ENCODE measurements at places on chromosomes 4 and X.

- DNase-seq = no peak
Measured at GRCh38 chr4:116515959-116516358, 569.4 kb downstream of the TRAM1L1 start.

DNA sequence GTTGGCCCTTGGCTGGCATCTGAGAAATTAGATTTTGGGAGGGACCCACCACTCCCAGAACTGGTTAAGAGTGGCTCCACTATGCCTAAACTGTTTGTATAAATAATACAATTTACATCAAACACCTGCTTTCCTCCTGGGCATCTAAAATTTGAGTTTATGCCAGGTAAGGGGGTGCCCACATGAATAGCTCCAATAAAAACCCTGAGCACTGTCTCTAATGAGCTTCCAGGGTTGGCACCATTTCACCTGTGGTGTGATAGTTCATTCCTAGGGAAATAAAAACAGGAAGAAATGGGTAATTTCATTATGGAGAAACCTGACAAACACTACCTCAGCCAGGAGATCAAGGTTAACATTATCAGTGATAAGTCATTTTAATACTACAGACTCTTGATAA is 119.7 kb downstream of the FRYL start:
- DNase-seq = no peak

GRCh38 chr4:57113870-57114269 is 3.7 kb upstream of the IGFBP7 start:
- no peak for DNase-seq

DNA sequence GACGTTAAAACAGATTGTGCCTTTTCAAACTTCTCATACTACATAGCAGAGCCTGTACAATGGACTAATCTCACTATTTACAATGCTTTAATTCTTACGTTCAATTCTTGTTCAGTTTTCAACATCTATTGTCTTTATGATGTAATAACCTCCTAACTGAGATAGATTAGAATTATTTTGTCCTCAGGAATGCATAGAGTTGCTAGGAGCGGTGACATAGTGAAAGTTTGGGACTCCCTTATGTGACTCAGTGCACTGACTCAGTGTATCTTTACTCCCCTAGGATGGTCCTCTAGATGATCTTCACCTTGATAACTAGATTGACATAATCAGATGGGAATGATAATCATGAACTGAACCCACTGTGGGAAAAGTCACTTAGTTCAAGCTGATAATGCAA is 151.5 kb downstream of the VEGFC start:
- no peak for DNase-seq

DNA sequence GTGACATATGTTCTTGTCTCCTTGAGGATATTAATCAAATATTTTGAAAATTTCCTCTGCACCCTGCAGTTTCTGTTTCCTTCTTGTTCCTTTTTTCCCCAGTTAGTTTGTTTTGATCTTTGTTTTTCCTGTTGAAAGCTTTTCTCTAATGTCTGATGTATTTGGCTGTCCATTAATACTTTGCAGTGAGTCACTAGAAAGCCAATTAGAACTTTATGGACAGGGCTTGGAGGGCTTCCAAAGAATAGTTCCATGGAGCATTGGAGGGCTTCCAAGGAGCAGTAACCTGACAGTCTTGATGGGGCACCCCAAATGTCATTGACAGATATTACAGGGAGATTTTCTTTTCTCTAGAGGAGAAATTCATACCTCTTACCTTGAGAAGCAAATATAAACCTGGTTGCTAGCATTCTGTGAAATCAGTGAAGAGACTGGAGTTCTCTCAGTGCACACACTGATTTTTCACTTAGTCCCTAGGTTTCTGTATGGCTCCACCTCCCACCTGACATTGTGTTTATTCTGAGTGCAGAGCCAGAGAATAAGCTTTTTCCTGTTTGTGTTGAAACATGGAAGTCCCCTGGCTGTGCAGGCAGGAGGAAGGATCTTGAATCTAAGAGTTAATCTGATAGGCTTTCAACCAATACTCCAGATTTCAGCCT is 26.5 kb downstream of the SPARCL1 start:
- no peak for DNase-seq

GRCh38 chrX:110915570-110915969 is 120.0 kb upstream of the CHRDL1 start:
- DNase-seq = no peak

- peak; percentile 20 for DNase-seq
Measured at GRCh38 chrX:47815901-47816845, 20.5 kb upstream of the ZNF81 start.

DNA sequence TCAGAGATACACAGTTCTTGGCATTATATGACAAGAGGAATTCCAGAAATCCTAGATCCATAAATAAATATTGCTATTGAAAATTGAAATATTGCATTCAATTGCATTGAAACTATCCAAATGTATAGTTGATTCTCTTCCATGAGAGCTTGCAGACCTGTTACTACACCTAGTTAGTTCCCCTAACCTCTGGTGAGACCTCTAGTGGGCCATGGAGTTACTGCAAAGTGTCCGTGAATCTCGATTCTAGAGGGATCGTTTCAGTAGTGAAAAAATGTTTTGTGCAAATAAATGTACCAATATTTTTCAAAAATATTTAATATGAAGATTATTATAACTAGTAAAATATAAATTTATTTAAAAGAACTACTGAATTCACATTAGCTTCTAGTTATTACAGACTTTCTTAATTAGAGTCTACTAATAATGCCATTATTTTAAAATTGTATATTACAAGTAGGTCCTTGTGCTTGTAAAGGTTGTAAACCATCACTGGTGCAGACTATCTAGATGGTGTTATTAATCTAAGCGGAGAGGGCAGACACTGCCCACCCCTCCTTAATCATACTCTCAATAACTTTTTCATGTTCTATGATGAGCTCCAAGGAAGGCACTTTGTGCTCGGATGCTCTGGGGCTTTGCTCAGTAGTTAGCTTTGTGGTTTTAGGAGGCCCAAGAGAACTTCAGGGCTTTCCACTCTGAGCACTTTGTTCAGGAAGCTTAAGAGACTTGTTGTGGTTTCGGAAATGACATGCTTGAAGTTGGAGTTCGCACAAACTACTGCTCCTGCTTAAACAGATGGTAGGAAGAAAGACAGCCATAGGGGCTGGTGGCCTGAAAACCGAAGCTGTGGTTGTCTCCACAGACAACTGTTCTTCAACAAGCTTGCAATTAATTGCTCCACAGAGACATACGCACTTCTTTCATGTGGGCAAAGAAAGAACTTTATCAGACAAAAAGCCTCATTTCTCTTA is 42.8 kb downstream of the IL21 start:
- DNase-seq = peak; percentile 53

DNA sequence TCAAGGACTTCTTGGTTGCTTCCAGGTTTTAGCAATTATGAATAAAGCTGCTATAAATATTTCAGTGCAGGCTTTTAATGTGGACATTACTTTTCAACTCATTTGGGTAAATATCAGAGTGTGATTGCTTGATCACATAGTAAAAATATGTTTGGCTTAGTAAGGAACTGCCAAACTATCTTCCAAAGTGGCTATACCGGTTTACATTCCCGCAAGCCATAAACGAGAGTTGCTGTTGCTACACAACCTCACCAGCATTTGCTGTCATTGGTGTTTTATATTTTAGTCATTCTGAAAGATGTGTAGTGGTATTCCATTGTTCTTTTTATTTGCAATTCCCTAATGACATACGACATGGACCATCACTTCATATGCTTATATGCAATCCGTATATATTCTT is 30.9 kb upstream of the SPOCK3 start:
- DNase-seq = no peak

- no peak for DNase-seq
Measured at GRCh38 chrX:127578395-127578794, 473.8 kb downstream of the ACTRT1 start.

DNA sequence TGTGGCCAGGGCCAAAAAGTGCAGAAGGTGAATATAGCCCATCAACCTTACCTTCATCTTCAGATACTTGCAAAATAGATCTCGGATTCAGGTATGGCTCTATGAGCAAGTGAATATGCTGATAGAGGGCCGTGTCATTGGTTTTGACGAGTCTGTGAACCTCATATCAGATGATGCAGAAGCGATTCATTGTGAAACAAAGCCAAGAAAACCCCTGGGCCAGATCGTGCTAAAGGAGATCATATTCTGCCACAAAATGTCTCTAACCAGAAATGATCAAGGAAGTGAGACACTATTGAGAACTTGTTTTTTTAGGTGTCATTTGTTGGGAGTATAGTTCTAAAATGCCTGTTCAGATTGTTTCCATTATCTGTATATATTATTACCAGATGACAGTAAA is 48.3 kb downstream of the PDK3 start:
- DNase-seq = no peak

GRCh38 chrX:40007756-40008705 is 89.7 kb downstream of the BCOR start:
- no peak for DNase-seq

- DNase-seq = no peak
Measured at GRCh38 chrX:6732101-6732500, 197.2 kb upstream of the VCX3A start.

DNA sequence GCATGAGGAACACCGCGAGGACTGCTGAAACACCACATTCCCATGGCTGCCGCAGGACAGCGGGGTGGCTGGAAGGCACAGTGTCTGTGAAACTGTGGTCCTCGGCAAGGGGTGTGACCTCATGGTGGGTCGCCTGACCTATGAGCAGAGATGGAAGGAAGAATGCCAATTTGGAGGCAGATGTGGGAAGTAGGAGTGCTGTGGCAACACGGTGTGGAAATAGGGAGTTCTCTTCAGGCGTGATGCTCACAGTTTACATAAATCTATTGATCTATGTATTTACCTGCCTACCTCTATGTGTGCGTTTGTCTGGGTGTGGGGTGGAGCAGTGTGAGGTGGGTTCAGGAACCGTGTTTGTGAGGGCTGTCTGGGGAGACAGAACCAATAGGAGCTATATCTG is 62.3 kb upstream of the LSM6 start:
- DNase-seq = no peak

- DNase-seq = peak; percentile 30
Measured at GRCh38 chr4:40121515-40121914, 64.9 kb downstream of the N4BP2 start.

- no peak for DNase-seq
Measured at GRCh38 chr4:38381788-38382187, 282.2 kb upstream of the KLF3 start.

- no peak for DNase-seq
Measured at GRCh38 chr4:76470064-76470463, 35.0 kb downstream of the SHROOM3 start.

- no peak for DNase-seq
Measured at GRCh38 chr4:87382116-87382515, 8.9 kb downstream of the HSD17B11 start.

GRCh38 chrX:31353095-31353494 is 281.3 kb upstream of the FTHL17 start:
- DNase-seq = no peak

GRCh38 chr4:8671712-8672290 is 79.2 kb downstream of the CPZ start:
- DNase-seq = no peak

GRCh38 chr4:163744861-163745260 is 250.4 kb downstream of the TMA16 start:
- DNase-seq = no peak

GRCh38 chr4:95267081-95267480 is 281.7 kb downstream of the UNC5C start:
- no peak for DNase-seq

DNA sequence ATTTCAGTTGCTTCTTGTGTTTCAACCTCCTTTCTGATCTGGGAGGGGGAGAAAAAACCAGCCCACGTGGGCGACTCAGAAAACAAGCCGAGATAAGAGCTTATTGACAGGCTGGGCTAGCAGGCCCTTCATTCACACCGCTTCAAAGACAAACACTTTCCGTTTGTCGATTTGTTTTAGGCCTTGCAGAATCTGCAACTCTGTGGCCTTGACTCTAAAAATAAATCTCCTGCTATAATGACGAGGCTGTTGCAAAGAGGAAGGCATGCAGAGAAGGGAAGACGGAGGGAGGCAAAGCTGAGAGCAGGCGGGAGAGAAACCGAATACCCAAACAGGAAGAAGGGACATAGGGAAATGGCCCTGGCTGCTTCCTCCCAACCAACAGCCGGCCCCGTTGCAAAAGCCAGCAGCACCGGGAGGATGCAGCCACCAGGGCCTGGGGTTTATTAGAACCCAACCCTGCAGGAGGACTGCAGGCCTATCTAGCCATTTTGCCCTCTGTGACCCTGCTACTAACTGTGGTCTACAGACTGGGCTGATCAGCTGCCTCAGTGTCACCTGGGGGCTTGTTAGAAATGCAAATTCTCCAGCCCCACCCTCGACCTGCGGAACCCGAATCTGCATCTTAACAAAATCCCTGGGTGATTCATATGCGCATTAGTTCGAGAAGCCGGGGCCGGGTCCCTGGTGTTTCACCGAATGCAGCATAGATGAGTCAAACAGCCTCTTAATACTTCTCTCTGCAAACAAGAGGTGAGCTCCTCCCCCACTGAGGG is 325.5 kb downstream of the BCOR start:
- peak; percentile 68 for DNase-seq

DNA sequence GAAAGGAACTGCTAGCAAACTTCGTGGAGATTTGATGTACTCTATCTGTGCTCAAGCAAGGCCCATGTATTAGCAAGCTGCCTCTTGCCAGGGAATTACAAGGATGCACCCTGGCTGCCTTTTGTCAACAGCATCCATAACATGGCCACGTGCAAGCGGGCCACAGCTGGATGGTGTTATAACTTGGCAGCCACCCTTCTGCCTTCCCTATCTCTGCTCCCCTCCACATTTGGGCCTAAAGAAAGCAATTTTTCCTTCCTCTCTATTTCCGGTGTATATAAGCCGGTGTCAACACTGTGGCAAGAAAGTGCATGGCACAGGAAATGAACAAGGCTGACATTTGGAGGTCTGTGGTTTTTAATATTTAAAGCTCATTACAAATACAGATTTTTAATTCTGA is 94.8 kb downstream of the CLNK start:
- no peak for DNase-seq

DNA sequence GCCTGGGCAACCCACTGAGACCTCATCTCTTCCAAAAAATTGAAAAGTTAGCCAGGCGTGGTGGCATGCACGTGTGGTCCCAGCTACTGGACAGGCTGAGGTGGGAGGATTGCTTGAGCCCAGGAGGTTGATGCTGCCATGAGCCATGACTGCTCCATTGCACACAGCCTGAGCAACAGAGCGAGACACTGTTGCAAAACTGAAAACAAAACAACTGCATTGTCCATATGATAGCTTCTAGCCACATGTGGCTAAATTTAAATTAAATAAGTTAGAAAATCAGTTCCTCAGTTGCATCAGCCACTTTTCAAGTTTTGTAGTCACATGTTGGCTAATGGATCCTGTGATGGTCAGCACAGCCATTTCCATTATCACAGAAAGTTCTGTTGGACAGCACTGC is 67.9 kb downstream of the GAB1 start:
- DNase-seq = no peak

- no peak for DNase-seq
Measured at GRCh38 chrX:41189156-41189555, 103.9 kb downstream of the USP9X start.

DNA sequence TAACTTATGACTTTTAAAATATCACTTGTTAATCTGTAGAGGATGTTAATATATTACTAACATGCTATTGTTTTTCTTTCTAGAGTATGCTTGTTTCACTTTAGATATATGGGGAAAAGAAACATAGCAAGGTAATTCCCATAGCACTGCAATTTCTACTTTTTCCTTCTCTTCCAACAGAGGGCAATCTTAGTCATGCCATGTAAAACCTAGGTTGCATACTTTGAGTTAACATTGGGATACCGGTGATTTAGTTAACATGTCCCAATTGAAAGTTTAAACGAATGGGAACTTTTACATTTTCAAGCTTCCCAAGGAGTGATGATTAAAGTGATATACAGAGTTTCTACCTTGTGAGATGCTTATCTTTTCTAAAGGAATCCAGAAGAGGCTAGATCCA is 89.4 kb upstream of the IL13RA1 start:
- DNase-seq = no peak

GRCh38 chrX:150700107-150700506 is 6.9 kb downstream of the MTMR1 start:
- DNase-seq = peak; percentile 51
